ENCODE measurements at places on chromosomes 12 and 14. TPM values are rescaled to one million over a fixed set of nuclear protein-coding genes. Genes with fewer than 3 reads are reported as not detected.

- peak; percentile 82 for DNase-seq
These were observed 44.9 kb downstream of the RNF34 start for GRCh38 chr12:121444842-121445202.

Gene RTN1
- under 0.01 TPM for total RNA-seq

Gene DEPDC4
- 0.36 TPM for total RNA-seq

Gene ABCD2
- total RNA-seq, result under 0.01 TPM

Gene CPNE8
- 23.9 TPM for total RNA-seq

Gene APOF
- total RNA-seq, result not detected

DNA sequence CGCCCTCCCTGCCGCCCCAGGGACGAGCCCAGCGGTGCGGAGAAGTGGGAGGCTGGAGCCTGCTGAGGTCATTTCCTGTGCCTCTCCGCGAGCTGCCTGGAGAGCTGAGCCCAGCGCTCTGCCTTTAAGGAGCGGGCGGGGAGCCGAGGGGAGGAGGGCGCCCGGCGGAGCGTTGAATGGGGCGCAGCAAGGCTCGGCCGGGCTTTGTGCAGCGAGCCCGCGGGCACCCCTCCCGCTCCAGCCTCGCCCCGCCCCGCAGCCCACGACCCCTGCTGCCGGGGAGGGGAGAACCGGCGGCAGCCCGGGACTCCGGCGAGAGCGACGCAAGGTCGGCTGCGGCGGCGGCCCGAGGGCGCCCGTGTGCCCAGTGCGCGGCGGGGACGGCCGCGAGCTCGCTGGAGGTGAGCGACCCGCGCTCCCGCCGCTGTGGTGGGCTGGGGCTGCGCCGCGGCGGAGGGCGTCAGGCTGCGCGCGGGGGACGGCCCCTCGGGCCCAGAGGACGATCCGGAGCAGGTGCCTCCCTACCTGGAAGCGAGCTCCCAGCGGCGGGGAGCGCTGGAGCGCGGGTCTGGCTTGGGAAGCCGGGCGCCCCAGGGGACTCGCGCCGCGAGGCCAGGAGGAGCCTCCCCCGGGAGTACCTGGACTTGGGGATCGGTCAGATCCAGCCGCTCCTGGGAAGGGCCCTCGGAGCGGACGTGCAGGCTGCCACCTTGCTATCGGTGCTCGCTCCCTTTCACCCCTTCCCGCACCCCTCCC, at the start of gene PLEKHH1:
TSS of gene PLEKHH1 (plus strand) at position 293 of the 756 bp plus-strand sequence. CDS start 8,578 bp downstream, outside the sequence.
- DNase-seq, result peak; percentile 99

GRCh38 chr12:78149459-78149858, 318.8 kb downstream of the NAV3 start:
- DNase-seq, result no peak

DNA sequence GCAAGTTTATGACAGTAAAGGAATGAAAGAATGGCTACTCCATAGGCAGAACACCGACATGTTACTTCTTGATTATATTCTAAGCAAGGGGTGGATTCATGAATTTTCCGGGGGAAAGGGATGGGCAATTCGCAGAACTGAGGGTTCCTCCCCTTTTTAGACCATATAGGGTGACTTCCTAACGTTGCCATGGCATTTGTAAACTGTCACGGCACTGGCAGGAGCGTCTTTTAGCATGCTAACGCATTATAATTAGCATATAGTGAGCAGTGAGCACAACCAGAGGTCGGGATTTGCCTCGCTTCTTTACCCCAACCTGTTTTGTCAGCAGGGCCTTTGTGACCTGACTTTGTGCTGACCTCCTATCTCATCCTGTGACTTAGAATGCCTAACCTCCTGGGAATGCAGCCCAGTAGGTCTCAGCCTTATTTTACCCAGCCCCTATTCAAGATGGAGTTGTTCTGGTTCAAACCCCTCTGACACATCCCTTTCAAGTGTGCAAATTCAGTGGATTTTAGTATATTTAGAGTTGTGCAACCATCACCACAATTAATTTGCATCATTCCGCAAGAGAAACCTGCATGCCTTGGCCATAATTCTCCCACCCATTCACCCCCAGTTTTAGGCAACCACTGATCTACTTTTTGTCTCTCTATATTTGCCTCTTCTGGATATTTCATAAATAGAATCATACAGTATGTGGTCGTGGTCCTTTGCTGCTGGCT, 27.4 kb downstream of the PALS1 start:
- DNase-seq, result no peak

Gene KLHDC1
- total RNA-seq, result 2.9 TPM

Gene MANSC4
- total RNA-seq, result not detected

GRCh38 chr14:52370406-52370935, 56.4 kb downstream of the PTGER2 start:
- DNase-seq, result no peak

- DNase-seq, result no peak
These were observed 342.2 kb downstream of the ATP23 start for GRCh38 chr12:58283553-58283952.

Gene KIAA0586
- total RNA-seq, result 17.7 TPM

- DNase-seq, result no peak
These were observed 22.2 kb downstream of the DAD1 start for GRCh38 chr14:22566845-22567244.

Gene DIO3
- not detected for total RNA-seq

Gene IKZF4
- 2.5 TPM for total RNA-seq

DNA sequence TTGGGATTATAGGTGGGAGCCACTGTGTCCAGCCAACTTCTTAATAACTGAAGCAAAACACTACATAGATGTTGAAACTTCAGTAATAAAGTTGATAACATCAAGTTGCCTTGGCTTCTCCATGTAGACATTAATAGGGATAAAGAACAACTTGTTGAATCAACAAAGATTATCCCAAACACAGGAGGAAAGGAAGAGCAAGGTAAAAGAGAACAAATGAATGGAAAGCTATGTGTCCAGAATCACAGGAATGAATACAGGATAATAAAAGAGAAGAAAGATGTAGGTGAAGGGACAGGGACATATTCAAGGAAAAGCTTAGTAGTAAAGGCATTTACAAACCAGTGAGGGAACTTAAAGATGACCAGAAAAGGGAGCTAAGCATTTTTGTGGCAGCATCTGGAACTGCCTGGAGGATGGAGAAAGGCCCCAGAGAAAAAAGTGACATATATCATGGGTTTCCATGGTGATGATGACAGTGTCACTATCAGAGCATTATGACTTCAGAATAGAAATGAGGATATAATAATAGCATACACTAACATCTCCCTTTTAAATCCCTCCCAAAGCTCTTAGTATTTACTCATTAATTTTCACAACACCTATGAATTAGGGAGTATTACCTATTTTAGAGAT, 24.0 kb upstream of the MDM1 start:
- no peak for DNase-seq

GRCh38 chr14:50233951-50234250, 2.5 kb upstream of the SOS2 start:
- no peak for DNase-seq

Gene KLRC3
- 0.72 TPM for total RNA-seq

DNA sequence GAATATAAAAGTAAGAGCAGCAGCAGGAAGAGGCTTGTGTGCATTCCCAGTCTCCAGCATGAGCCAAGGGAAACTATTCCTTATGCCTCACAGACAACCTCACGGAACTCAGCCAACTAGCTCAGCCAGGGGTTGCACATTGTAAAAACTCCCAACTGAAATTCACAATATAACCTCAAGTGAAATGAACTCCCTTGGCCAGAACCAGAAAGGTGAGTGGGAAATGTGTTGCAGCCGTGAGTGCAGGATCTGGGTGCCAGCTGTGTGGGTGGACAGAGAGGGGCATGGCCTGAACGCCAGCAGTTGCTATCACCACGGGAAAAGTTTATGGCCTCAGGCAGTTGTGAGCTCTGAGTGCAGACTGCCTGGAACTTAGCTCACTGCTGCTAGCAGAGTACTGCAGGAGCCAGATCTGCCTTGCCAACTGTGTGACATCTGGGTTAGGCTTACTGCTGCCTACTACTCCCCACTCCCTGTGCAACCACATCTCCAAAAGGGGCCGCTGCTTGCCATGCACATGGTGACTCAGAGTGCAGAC, 2.3 kb upstream of the CLEC1A start:
- no peak for DNase-seq

Gene LHX5
- total RNA-seq, result not detected

Gene DICER1
- total RNA-seq, result 53.6 TPM

Gene WDR20
- 18.3 TPM for total RNA-seq

Gene KCNA5
- total RNA-seq, result not detected

DNA sequence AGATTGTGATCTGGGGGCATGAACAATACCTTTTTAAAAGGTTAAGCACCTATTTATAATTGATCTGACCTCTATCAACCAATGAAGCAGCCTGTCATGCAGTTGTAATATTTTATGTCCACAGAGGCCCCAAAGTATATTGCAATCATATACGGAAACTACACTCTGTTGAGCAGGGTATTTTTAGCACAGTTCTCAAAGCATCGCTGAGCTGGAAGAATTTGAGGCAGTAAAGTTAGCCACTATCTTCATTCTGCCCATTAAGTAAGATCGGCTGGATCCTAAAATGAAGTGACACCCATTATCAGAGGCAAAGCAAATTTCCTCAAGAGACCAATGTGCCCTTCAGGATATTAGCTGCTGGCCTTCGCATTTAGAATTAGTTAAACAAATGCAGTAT, 47.7 kb upstream of the GRIP1 start:
- no peak for DNase-seq

- DNase-seq, result peak; percentile 88
These were observed 369.0 kb upstream of the FAR2 start for GRCh38 chr12:28780096-28780495.

DNA sequence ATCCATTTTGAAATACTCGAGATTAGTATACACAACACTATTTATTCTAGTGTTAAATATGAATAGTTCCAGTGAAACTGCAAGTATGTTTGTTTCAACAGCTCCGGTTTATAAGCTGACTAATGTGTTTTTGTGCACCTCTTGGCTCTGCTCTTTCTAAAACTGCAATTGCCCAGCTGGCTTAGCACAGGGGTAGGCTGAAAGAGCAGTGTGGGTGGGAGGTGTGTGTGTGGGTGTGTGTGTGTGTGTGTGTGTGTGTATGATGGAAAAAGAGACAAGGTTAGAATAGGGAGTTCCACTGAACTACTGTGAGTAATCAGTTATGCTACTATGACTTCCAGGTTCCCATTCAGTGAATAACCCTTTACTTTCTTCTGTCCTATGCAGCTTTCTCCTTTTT, 37.8 kb upstream of the DDHD1 start:
- no peak for DNase-seq

Gene IFI27L1
- 11.5 TPM for total RNA-seq

DNA sequence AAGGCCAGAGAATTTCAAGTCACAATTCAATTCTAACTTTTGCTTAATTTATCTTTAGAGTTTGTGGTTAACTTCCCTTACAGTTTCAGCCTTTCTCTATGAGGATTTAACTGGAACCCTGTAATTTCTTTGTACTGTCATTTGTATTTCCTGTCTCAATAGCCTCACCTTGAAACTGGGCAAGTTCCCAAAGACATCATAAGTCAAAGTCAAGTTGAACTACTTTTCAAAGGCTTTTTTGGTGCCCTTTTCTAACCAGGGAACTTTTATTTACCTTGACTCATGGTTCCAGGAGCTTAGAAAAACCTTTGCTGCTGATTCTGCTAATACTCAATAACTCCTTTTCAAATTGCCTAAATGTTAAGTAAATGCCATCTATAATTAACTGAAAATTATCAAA, 200.8 kb upstream of the KRR1 start:
- DNase-seq, result no peak

GRCh38 chr12:104544836-104545235, 88.1 kb downstream of the CHST11 start:
- DNase-seq, result no peak
